ENCODE measurements at places on chromosomes 7 and 10.

- DNase-seq = no peak
These were observed 380.4 kb upstream of the SORCS1 start for GRCh38 chr10:107544706-107545520.

- DNase-seq = no peak
These were observed 499.6 kb downstream of the MAGI2 start for GRCh38 chr7:78953726-78954363.

DNA sequence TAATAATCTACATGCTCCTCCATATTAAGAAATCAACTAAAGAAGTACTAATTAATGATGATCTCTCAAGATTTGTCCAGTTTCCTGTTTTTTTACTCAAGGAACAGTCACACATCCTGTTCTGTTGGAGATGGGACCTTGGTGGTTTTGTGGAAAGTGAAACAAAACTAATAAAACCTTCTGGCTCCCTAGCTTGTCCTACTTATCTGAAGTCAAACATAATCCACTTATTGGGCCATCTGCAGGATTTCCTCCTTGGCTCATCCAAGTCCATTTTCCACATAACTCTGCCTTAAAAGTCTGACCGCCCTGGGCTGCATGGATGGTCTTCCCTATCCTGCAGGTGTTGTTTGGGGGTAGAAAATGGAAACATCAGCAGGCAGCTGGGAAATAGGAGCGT is 39.4 kb upstream of the TARP start:
- DNase-seq = no peak

DNA sequence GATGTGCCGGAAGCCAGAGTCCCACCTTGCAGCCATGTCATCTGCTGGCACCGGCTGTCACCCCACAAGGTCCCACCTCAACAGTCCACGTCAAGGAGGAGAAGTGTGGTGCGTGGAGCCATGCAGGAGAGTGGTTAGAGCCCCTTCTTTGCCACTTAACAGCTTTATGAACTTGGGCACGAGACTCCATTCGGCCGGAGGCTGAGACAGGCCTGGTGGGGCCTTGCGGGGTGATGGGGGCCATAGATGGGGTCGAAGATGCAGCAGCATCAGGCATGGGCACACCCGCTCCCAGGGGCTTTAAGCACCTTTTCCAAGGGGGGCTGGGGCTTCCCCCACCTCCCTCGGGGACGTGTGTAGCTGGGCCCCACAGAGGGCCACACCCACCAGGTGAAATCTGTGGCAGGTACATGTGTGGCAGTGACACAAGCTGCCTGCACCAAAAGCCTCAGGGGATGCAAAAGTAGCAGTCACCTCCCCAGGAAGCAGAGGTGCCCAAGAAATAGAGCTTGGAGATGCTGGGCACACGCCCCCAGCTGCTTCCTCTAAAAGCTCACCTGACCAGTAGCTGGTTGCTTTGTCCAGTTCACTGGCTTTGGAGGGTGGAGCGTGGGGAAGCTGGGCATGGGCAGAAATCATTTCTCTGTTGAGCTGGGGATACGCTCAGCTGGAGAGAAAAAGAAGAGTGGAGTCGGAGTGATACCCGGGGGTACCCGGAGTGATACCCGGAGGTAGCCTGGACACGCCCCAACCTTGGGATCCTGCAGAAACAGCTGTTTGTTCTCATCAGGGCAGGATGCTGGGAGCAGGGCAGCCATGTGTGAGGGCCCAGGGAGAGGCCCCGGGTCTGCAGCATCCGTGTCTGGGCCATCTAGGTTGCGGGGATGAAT is 199.8 kb downstream of the EBF3 start:
- DNase-seq = no peak

DNA sequence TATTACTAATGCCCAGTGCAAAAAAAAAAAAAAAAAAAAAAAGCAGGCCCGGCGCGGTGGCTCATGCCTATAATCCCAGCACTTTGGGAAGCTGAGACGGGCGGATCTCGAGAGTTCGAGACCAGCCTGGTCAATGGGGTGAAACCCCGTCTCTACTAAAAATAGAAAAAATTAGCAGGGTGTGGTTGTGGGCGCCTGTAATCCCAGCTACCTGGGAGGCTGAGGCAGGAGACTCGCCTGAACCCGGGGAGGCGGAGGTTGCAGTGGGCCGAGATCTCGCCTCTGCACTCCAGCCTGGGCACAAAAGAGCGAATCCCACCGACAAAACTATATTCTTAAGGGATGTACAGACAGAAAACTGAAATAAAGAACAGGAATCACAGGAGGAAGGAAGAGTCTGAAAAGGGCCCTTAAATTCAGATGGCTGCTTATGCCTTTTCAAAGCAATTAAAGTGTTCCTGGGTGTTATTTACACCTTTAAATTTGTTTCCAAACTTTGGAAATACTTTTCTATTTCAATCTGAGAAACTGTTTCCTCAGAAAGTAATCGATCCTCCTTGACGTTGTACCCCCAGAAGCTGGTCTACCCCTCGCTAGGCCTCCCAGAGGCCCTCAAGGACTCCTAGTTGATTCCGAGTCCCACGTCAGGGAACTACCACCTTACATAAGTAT is 2.0 kb upstream of the KMT2E start:
- no peak for DNase-seq

GRCh38 chr7:151940048-151940811 is 16.0 kb upstream of the GALNTL5 start:
- no peak for DNase-seq

DNA sequence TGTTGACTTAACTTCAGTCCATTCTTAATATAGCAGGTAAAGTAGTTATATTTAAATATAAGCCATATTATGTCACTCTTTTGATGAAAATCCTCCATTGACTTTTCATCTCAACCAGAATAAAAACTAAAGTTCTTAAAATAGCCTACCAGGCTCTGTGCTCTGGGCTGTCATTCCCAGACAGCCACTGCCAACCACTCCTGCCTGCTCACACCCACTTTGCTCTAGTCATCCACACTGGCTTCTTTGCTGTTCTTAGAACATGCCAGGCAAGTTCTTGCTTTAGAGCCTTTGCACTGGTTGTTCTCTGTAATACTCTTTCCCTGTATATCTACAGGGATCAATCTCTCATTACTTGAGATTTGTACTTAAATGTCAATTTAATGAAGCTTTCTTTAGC is 80.6 kb downstream of the ZEB1 start:
- DNase-seq = no peak

GRCh38 chr7:138889582-138890498 is 91.3 kb downstream of the KIAA1549 start:
- DNase-seq = no peak

DNA sequence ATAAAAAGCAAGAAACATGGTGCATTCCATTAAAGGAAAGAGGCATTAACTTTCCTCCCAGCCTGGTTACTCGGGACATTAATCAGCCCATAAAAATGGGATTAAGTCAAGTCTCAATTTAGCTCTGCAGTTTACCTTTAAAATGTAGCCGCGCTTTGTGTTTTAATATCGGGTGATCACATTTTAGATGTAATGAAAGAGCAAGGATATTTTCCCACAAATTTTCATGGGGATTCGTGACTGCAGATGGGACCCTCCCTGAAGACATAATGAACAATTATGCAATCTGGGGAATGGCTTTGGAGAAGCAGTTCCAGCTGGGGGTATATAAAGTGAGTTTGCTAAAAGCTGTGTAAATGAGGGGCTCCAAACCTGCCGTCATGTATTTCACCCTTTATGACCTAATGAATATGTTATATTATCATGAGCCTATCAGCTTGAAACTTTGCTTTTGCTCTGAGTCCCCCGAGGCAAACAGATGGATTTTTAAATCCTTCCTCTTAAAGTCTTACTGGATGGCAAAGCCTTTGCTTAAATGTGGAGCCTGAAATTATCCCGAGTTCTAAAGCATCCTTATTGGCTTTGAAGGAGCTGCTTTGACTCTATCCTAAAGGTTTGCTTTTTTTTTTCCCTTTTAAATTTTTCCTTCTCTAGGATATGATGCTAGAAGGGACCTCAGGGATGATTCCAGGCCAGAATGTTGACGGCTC is 31.8 kb downstream of the BAMBI start:
- no peak for DNase-seq
